ENCODE measurements at places on chromosomes 7 and 10.

- DNase-seq: no peak
Measured at GRCh38 chr10:78010278-78010677, 19.0 kb downstream of the POLR3A start.

- no peak for DNase-seq
Measured at GRCh38 chr7:479948-480499, 39.6 kb downstream of the PDGFA start.

DNA sequence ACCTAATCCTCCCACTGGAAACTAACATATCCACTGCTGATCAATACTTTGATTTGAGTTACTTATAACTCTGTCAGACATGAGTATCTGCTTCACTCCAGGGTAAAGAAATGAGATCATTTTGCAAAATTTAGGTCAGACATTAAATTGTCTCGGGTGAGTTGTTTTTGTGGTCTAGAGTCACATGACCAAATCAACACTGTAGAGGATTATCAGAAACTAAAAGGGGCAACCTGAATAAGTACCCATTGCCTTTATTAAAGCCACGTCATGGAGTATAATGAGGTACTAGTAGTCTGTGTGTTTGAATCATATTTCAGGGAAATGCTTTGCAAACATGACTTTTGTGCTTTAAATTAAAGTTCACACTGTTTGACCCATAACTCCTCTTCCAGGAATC is 107.7 kb upstream of the ADO start:
- DNase-seq: no peak

- DNase-seq: no peak
Measured at GRCh38 chr10:15451137-15452094, 80.3 kb upstream of the FAM171A1 start.

DNA sequence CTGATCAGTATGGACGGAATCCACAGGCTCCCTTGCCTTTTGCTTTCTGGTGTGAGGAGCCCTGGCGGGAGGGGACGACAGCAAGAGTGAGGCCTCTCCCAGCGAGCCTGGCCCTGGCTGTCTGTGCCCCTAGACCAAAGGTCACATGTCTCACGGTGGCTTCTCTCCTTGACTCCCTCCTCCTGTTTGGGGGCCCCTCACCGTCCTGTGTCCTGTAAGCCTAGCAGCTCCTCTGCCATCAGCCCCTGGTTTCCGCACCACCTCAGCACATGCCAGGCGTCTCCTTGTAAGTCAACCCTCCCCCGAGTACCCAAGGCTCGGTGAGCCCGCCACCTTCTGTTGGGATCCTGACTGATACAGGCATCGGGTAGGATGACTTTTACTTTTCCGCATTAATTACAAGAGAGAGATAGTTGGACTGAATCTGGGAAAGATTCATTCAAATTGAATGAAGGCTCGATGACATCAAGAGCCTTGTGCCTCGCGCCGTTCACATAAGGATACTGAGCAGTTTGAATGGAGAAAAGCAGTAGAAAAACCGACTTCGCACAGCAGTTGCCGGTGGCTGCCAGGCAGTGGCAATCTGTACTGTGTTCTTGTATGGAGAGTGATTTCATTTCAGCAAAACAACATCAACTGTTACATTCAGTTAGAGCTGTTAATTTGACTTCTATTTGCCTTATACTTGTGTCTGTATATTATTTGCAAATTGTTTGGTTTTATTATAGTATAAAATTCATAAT is 119.8 kb downstream of the XRCC2 start:
- no peak for DNase-seq

GRCh38 chr10:26755443-26755903 is 58.0 kb downstream of the PDSS1 start:
- DNase-seq: no peak

DNA sequence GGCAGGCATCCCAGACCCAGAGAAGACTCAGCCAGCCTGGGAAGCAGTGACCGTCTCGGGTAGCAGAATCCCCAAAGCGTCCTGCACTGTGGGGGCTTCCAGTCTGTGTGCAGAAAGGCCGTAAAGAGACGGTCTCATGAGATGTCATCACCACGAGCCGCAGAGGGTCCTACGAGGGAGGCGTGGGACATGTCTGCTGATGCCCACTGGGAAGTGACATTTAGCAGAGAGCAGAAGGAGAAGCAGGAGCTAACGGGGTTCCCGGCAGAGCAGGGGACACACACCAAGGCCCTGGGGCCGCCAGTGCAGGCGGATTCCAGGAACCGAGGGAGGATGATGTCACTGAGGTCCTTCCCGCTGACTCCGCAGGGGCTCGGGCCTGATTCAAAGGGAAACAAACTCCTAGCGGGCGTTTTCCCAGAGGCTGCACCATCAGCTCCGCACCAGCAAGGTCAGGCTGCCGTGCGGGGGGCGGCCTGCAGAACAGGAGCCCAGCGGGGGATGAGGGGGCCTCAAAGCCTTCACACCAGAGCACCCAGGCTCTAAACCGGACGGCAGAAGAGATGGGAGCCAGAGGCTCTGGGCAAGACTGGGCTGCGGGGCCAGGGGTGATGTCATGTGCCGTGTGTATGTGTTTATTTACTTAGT is 85.4 kb upstream of the PDGFA start:
- no peak for DNase-seq

DNA sequence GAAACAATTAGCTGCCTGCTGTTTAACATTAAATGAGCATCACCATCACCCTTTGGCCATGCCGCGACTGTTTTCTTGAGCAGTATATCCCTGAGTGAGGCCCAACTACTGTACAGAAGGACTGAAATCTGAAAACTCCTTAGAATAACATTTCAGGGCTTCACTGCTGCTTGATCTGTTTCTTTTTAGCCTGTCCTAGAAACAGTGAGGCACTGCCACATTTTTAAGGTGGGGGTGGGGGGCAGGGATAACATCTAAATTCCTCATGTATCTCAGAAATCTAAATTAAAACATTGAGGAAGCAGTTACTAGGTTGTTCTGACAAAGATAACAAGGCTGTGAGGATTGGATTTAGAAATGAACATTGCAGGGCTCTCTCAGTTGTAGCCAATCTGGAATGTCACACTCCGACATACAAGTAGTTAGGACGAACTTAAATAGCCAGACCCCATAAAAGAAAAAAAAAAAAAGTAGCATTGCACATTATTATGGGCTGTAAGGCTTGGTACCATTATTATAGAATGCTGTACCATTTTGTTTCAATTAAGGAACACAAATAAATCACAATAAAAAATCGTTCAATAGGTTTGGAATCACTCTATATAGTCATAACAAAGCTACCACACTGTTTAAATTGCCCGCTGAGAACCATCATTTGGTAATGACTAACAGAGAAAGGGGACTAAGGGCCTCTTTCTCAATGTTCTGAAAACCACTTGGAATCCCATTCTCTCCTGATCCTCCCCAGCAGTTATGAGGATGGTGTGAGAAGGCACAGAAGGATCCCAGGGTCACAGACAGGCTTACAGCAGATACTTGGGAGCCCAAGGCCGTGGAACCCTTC is 256.1 kb downstream of the INHBA start:
- no peak for DNase-seq

- no peak for DNase-seq
Measured at GRCh38 chr7:147664541-147664940, 926.0 kb upstream of the C7orf33 start.

DNA sequence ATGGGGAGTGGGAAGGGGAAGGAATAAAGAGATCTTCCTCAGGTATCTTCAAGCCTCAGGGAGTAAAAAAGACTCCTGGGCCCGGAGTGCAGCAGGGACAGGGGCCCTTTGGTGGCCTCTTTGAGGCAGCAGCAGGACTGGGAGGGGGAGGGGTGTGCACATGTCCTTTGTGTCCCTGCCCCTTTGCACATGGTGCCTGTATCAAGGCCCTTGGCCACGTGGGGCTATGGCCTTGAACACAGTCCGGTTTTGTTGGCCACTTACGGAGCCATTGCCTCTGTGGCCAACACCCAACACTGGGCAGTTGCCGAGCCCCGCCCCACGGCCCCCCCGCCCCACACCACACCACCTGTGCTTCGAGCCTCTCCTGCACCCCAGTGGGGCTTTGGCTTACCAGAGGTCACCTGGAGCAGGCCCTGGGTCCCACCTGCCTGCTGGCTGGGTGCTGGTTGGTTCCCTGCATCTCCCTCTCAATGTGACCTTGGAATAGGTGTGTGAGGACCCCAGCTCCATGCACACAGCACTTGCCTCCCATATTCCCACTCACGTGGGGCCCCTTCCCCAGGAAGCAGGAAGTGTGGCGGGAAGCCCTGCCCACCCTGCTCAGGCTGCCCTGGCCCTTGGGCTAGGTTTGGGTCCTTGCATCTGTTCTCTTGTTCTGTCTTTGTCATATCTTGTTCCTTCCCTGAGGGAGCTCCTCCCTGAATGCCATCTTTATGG is 5.4 kb downstream of the SAP25 start:
- no peak for DNase-seq

DNA sequence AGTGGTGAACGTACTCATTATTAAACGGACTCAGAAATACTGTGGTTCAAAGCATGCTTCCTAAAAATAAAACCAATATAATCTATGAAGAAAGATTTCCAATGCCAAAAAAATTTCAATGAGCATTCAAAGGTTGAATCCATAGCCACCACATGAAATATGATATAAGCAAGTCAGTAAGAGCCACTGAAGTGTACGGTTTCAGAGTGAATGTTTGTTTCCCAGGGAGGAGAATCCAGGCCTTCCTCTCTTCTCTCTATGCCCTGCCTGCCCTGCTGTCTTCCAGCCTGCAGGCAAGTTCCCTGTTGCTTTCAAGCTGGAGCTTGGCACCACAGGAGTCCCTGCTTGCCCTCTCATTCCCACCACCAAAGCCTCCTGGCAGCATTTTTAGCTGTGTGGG is 1171.6 kb upstream of the C7orf33 start:
- no peak for DNase-seq

- DNase-seq: no peak
Measured at GRCh38 chr10:129322933-129323820, 143.9 kb upstream of the MGMT start.

GRCh38 chr7:37816922-37817590 is 31.3 kb upstream of the NME8 start:
- no peak for DNase-seq

GRCh38 chr7:42274053-42274452 is 37.0 kb upstream of the GLI3 start:
- no peak for DNase-seq

DNA sequence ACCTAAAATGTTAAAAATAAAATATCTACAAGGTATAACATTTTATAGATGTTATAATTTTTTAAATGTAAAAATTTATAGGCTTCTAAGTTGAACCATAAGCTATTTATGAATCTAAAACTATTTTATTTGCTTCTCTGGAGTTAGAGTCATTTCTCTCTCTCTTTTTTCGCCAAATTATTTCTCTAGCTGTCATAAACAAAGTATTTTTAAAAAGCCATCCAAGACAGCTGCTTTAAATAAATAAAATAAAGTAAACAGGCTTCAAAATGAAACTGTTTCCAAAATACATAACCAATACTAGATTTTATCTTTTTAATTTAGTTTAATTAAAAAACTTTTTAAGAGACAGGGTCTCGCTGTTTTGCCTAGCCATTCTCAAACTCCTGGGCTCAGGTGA is 12.4 kb upstream of the IL15RA start:
- no peak for DNase-seq

GRCh38 chr10:18350340-18350739 is 210.1 kb downstream of the CACNB2 start:
- DNase-seq: no peak

GRCh38 chr7:127119517-127119916 is 133.2 kb downstream of the GRM8 start:
- no peak for DNase-seq

DNA sequence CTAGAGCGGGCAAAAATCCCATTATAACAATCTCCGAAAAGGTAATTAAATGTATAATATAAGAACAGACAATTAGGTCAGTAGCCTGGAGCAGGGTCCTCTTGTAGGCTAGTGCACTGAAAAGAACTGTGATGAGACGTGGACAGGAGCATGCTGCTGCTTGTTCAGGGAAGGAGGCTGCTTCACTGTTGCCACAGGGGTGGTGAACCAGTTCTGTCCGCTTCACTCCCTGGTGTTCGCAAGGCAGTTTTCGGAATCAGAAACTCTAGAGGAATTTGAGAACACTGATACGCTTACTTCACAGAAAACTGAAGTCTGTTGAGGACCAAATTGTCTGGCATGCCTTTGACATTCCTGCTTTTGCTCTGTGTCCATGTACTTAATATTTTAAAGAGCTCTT is 17.4 kb downstream of the ZNRF2 start:
- no peak for DNase-seq

Data from activated T-cell treated with anti-CD3 and anti-CD28 coated beads for 4 hours (primary cell).